ENCODE measurements at places on chromosomes 2 and 18.

DNA sequence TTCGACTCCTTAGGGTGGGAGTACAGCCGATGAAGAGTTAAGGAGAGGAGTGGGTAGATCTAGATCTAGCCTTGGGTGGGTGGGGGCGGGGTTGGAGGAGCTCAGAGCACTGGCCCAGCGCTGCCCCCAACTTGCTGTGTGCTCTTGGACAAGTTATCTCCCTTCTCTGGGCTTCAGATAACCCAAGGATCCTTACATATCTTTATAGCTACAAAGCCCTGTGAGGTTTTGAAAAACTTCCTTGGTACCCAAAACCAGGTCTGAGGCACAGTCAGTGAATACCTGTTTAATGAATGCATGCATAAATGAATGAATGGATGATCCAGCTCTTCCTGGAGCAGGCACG lies 1.3 kb upstream of the ODC1 start:
- peak; percentile 29 for DNase-seq

- DNase-seq = no peak
These were observed 365.5 kb downstream of the SETBP1 start for GRCh38 chr18:45046228-45046627.

DNA sequence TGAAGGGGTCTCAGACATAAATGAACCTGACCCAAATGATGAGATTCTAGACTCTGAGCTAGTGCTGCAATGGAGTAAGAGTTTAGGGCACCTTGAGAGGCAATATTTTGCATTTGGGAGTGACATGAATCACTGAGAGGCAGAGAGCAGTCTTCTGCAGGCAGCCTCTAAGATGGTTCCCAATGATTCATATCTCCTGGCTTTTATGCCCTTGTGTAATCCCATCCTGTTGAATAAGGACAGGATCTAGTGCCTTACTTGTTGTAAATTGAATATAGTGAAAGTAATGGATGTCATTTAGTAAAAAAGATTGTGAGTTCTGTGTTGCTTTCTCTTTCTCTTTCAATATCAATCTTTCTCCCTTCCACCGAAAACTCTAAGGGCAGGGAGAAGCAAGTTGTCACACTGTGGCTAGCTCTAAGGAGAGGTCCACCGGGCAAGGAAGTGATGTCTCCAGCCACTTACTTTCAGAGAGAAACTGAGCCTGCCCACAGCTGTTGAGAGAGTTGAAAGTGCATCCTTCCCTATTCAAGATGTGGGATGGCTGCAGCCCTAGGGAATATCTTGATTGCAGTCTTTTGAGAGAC lies 144.7 kb downstream of the TRIB2 start:
- DNase-seq = peak; percentile 6

- no peak for DNase-seq
These were observed 10.7 kb downstream of the NT5DC4 start for GRCh38 chr2:112731479-112731878.

DNA sequence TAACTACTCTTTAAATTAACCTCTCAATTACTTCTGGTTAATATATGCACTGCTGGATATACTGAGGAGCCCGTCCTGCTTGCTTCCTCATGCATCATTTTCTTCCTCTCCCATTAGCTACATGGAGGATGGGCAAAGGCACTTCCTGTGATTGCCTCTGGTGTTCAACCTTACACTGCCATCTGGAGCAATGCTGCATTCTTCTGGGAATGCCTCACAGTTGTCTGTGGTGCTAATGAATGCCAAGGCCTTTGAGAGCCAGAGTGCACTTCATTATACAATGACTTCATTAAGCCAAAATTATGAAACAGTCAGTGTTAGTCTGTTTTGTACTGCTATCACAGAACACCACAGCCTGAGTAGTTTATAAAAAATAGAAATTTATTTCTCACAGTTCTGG lies 134.8 kb upstream of the DOCK10 start:
- no peak for DNase-seq

GRCh38 chr2:145644820-145645302 lies 1124.9 kb upstream of the ZEB2 start:
- peak; percentile 38 for DNase-seq

DNA sequence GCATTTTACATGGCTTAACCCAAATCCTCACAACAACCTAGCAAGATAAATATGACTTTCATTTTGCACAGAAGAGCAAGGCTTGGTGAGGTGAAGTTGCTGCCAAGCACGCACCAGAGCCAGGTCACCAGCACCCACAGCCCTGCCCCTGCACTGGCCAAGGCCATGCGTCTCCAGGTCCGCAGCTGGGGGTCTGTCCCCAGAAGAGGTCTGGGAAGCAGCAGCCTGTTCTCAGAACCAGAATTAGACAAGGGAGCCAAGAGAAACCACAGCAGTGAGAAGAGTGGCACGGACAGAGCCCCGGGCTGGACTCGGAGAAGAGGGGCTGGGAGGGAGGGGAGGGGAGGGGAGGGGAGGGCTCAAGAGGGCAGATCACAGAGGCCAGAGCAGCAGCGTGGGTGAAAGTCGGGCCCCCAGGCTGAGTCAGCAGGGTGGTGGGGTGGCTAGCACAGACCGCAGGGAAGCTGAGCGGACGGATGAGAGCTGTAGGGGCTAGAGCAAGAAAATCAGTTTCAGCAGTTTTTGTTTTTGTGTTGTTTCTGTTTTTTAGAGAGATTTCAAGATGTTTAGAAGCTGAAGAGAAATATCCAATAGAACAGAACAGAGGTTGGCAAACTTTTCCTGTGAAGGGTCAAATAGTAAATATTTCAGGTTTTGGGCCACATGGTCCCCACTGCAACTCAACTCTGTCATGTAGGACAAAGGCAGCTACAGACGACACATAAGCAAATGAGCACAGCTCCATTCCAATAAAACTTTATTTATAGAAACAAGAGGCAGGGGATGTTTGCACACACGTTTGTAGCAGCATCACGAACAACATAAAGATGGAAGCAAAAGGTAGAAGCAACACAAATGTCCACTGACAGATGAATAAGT lies 7.4 kb upstream of the MTERF4 start:
- no peak for DNase-seq

DNA sequence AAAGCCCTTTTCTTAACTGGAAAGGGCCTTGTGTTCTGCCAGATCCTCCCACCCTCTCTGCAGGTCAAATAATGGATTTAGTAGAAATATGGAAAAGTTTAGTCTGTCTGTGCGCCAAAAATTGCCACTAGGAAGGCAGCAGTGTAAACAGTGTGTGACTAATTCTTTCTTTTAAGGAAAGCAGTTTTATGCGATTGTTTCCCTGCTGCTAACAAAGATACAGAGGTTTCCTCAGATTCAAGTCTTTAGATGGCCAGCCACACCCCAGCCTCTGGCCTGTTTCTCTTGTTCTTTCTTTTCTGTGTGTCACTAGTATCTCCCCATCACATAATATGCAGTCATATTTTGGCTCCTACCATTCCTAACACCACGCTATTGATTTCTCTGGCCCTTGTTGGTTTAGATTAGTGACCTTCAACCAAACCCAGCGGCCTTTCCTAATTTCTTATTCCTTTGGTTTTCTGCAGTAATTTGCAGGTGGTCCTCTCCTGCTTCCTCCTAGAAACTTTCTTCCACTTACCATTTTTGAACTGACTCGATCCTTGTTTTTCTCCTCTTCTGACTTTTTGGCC lies 157.4 kb downstream of the LTBP1 start:
- DNase-seq = no peak

DNA sequence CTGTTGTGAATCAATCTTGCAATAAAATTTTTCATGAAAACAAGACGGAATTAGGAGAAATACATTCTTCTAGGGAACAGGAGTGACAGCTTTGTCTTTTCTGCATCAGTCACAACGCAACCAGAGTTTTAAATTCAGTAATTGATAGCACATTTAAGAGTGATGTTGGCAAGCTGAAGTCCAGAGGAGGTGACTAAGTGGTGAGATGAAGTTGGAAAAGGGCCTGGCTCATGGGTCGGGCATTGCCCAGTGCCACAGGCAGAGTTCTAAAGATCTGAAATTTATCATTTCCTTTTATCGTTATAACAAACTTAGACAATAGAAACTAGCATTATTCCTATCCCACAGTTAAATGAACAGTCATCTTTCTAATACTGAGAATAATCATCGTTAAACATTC lies 764.6 kb upstream of the ZEB2 start:
- no peak for DNase-seq

- no peak for DNase-seq
These were observed 594.9 kb upstream of the ID2 start for GRCh38 chr2:8086796-8087479.

DNA sequence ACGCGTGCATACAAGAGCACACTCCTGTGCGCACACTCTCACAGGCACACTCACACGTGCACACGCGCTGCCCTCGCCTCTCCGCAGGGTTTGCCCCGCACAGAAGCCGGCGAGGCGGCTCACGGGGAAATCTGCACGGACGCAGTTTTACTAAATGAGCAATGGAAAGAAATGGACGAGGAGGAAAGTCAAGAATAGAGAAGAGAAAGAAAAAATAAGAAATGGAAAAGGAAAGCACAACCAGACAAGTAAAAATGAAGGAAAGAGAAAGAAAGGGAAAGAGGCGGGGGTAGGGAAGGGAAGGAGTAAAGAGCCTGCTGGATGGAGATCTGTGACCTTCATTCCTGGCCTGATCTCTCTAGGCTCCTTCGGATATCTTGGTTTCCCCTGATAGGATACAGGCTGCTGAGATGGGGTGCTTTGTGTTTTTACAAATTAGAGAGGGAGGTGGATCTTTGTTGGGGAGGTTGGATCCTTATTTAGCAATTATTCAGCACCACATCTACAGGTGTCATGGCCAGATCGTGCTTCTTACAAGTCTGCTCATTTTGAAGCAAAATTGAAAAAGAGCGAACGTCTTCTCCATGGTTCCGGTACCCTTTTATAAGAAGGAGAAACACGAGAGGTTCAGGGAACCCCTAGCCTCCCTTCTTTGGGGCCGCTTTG lies 693 bp upstream of the LRP2 start:
- DNase-seq = no peak

- DNase-seq = peak; percentile 68
These were observed 88.4 kb downstream of the BCL2L11 start for GRCh38 chr2:111209045-111209514.

GRCh38 chr2:172749388-172749787 lies 13.7 kb downstream of the RAPGEF4 start:
- DNase-seq = no peak

DNA sequence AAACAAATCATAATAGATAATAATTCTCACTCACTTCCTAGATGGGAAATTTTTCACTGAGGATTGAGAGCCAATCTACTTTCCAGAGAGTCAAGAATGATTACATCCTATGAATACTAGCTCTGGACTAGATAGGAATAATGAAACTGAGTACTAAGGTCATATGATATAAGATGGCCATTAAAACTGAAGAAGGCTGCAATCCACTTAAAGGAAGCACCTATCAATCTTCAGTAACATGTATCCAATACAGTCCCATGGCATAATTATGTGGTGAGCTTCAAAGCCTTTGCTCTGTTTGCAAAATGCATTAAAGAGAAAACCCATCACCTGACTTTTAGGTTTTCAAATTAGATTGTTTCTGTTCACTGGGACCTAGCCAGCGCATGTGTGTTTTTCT lies 398.0 kb upstream of the MEIS1 start:
- DNase-seq = no peak

- no peak for DNase-seq
These were observed 332.8 kb downstream of the CYP26B1 start for GRCh38 chr2:71814885-71815284.

- DNase-seq = no peak
These were observed 77.0 kb downstream of the EPC2 start for GRCh38 chr2:148721520-148721931.

Data from B cell (primary cell).